ENCODE measurements at places on chromosomes 5 and 9.

DNA sequence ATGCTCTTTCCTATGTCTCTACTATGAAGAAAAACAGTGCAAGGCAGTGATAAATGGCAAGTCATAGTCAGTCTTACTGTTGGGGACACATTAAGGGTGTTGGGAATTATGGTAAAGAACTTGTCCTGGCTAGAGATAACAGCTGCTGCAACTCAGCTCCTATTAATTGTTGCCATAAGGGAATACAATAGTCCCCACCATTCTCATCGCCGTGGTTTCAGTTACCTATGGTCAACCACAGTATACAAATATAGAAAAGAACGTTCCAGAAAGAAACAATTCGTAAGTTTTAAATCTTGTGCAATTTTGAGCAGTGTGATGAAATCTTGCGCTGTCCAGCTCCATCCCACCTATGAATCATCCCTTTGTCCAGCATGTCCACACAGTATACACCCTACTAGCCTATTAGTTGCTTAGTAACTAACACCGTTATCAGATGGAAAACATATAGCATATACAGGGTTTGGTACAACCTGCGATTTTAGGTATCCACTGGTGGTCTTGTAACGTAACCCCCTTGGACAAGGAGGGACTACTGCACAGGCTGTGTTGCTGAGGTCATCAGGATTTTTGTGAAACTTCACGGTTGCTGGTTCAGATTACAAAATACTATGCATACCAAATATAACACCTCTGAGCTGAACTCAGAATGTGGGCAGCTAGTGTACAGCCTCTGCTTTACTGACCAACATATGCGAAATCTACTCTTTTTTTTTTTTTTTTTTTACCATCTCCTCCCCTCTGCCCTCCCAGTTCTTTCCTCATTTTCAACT, 53.5 kb downstream of the ZFR start:
- DNase-seq = peak; percentile 76

- DNase-seq = no peak
Measured at GRCh38 chr5:171868236-171868635, 82.6 kb downstream of the SMIM23 start.

GRCh38 chr9:6040077-6040476, 24.7 kb upstream of the RANBP6 start:
- no peak for DNase-seq

DNA sequence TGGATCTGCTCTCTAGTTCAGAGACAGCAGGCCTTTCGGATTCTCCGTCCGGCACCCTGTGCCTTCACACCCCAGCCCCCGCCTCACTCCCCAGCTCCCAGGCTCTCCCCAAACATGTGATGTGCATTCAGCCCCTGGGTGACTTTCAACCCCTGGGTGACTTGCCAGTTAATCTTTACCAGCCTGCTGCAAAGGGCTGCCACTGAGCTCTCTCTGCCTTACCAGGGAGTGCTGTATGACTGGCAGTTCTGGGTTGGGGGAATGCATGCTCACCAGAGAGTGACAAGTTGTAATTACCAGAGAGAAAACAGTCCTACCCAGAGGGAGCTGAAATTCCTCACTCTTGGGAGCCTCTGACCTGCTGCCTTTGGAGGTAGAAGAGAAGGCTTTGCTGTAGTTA, 4.9 kb upstream of the ADRA1B start:
- DNase-seq = no peak

DNA sequence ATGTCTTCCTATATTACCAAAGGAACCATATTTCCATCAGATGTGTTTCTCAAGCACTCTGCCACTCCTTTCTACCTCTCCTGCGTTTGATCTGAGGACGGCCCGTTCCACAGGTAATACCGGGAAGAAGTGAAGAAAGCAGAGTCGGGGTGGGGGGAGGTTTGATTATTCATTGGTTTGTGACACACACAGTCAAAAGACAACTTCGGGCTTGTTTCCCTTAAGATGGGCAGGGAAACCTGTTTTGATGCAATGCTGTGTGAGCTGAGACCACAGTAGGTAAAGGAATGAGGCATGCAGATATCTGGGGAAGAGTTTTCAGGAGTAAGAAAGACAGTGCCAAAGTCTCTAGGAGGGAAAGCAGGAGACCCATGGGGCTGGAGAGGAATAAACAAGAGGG, 54.0 kb downstream of the BOD1 start:
- DNase-seq = no peak

DNA sequence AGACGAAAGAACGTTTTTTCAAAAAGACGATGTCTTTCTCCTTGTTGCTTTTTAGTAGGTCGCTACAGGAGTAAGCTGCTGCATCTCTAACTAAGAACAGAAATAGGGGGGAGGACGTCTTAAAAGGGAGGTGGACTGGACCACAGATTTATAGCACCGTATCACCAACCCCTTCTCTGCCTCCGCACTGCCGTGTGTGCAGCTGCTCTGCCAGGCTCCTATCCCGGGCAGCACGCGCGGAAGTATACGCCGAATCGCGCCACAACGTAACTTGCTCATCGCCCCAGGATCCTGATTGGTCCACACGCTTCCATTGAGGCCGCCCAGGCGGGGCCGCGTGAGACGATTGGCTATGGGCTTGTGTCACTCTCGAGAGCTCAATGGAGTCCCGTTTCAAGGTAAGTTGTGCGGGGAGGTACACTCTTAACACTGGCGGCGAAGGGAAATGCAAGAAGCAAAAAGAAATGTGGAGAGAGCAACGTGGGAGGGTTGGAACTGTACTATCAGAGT, at the start of gene ELAVL2:
TSS of gene ELAVL2 (minus strand) at position 121 of the 510 bp plus-strand sequence. CDS start 64,006 bp downstream, outside the sequence.
- DNase-seq = peak; percentile 96

DNA sequence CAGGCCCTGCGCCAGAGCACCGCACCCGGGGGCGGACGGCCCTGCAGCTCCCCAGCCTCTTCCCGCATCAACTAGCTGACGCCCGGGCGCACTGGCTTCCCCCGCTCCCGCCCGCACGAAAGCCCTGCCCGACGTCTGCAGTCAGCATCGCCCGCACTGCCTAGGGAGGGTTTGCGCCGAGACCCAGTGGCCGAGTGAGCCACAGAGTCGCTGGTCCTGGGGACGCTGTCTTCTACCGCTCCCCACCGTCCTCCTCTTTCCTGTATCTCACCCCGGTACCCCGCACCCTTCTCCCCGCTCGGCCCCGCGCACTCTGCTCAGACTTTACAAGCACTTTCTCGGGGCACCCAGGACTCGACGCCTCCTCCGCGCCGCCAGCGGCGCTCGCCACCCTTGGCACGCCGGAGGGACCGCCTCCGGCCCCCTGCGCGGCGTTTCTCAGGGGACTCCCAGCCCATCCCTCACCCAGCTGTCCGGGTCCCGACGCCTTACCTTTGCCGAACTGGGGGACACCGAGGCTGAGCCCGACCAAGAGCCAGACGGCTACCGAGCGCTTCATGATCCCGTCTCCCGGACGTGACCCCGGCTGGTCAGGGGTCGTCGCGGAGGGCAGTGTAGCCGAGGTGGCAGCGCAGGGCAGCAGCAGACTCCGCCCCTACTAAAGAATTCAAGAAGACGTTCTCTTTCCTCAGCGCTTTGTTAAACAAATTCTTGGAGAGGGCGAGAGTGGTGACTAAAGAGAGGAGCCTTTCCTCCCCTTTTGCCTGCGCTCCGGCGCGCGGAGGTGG, 670 bp downstream of the EDIL3 start:
- peak; percentile 36 for DNase-seq

GRCh38 chr9:137117269-137117731, 2.8 kb upstream of the DPP7 start:
- no peak for DNase-seq

- DNase-seq = no peak
Measured at GRCh38 chr9:37295796-37296195, 126.7 kb upstream of the GRHPR start.

DNA sequence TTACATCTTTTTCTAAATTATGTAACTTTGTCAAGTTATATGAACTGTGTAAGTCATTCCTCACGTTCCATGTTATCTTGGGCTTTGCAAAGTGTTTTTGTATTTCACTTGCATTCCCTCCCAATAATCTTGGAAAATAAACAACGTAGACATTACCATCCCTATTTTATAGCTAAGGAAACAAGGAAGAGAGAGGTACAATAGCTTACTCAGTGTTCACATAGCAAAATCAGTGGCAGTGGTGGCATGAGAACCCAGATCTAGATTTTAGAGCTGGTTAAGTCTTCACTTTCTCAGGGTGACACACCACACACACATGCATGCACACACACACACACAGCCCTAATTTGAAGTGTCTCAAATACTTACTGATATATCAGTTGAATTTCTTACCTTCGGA, 34.1 kb downstream of the NSA2 start:
- DNase-seq = no peak

- DNase-seq = no peak
Measured at GRCh38 chr9:83633676-83634075, 10.7 kb downstream of the IDNK start.

- DNase-seq = no peak
Measured at GRCh38 chr9:98096091-98096490, 22.9 kb downstream of the TRIM14 start.

DNA sequence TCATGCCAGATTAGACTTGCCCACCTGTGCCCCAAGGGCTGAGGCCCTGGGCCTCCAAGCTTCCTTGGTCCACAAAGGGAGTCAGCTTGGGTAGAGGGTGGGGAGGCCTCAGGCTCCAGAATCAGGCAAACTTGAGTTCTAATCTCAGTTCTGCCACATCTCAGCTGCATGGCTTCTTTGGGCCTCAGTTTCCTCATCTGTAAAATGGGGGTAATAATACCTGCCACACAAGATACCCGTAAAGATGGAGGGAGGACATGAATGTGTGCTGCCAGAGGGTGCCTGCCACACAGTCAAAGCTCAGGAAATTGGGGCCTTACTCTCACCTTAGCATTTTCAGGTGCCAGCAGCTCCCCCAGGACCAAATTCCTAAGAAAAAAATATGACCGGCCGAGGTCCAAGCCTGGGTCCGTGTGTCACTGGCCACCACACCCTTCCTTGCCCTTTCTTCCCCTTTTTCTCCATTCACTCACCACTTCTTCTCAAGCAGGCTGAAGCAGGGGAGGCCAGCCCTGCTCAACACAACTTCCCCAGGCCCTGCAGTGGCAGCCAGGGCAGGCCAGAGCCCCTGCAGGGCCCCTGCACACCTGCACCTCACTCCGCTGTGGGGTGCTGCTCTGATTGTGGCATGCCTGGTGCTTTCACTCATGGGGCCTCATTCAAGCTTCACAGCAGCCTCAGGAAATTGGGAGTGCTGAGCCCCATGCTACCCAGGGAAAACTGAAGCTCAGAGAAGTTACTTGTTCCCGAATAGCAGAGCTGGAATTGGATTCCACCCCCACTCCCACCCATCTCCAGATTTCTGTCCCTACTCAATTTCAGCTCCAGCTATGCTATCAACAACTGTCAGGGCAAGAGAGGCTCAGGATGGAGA, 3.9 kb downstream of the RGS14 start:
- no peak for DNase-seq

GRCh38 chr9:33852216-33852826, 35.4 kb downstream of the UBE2R2 start:
- no peak for DNase-seq

GRCh38 chr5:15902066-15902465, 277.5 kb downstream of the MARCHF11 start:
- DNase-seq = no peak

- no peak for DNase-seq
Measured at GRCh38 chr5:175468892-175469291, 9.5 kb upstream of the SFXN1 start.

DNA sequence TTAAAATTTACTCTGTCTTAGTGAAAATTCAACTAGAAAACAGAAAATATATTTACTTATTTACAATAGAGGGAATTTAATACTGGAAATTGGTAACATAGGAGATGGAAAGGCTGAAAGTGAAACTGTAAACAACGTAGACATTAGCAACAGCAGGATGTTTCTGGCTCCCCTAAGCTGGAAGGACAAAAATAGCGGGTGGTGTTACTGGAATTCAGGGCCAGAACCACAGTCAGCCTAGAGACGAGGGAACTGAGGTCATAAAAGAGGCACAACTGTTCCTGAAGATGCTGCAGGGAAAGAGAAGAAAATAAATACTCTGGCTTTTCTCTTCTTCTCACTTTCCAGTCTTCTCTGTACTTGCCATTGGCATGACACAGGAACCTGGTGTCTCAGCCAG, 80.4 kb upstream of the NIPBL start:
- no peak for DNase-seq

DNA sequence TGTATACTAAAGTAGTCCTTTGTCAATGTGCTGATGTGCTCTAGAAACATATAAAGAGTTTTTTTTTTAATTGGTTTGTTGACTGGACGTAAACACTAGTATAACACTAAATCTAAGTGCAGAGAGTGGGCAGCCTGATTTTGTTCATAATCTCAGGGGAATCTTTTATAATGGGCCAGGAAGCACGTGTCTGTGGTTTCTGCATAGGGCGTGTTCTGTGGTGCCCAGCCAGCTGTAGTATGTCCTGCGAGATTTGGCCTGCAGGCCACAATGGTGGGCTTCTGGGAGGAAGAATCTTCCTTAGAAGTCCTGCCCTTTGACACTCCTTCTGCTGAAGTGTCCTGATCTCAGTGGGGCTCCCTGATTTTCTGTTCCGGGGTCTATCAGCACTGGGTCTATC, 49.0 kb upstream of the DHFR start:
- no peak for DNase-seq

- DNase-seq = peak; percentile 87
Measured at GRCh38 chr9:88523056-88523455, 11.9 kb upstream of the NXNL2 start.

DNA sequence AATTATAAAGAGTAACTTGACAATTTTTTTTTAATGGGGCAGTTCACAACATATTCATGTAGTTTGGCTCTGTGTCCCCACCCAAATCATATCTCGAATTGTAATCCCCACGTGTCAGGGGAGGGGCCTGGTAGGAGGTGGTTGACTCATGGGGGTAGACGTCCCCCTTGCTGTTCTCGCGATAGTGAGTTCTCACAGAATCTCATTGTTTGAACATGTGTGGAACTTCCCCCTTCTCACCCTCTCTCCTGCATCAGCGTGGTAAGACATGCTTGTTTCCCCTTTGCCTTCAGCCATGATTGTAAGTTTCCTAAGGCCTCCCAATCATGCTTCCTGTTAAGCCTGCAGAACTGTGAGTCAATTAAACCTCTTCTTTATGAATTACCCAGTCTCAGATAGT, 40.7 kb downstream of the FBXW11 start:
- DNase-seq = no peak

DNA sequence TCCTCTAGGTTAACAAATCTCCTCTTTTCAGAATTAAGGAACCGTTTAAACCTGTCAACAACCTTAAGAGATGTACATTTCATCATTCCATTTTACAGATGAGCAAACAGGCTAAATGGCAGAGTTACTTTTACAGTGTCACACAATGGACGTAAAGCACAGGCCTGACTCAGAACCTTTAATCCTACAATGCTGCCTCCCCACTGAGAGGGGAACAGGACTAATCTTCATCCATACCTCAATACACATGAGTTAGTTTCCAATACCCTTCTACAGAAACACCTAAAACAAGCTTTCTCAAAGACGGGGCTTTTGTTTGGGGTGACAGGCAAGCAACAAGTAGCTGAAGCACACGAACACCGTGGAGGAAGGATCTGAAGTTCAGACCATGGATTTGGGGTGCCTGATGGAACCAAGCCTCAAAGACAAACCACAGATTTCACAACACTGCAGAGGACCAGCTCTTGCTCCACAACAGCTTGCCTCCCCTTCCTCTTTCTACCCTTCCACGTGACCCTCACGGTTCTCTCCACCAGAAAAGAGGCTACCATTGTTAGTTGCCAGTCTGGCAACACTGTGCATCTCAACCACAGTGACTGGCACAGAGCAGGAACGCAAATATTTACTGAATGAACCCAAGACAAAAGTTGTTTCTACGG, 1.8 kb downstream of the RNF130 start:
- no peak for DNase-seq

- peak; percentile 89 for DNase-seq
Measured at GRCh38 chr5:96537386-96537785, 104.3 kb upstream of the PCSK1 start.
